HAP-1 (cell line): ENCODE measurements at places on chromosomes 4 and X.

GRCh38 chr4:48261281-48261680, 8.4 kb downstream of the TEC start:
- no peak for DNase-seq

- DNase-seq, result no peak
Measured at GRCh38 chr4:109462802-109463201, 29.2 kb downstream of the SEC24B start.

DNA sequence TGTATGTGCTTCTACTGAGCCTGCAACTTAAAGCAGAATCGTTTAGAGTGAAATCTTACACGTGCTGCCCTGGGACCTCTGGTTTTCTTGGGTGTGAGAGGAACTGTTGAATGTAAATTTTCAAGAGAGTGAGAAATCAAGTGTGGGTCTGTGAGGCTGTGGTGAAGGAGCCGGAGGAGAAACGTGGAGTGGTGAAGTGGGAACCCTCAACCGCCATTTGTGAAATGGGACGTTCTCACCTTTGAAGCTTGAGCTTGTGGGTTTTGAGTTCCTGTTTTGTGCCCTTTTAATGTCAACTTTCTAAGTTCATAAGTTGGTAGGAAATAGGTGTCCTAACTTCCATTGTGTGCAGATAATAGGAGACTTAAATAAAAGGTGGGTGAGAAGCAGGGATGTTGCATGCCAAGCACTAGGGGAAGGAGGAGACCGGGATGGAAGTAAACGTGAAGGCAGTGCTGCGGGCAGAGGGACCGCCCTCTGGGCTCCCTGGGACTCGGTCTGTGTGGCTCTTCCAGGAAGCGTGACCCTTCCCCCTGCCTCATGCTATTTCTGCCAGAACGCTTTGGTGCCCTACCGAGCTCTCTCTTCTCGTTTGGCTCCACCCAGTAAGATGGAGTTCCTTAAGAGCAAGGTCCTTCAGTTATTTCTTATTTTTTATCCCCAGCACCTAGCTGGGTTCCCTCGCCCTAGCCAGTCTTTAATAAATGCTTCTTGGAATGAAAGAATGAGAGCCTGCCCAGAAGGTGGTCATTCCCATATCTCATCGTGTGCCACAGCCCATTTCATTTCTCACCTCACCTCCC, 56.0 kb downstream of the TMEM131L start:
- DNase-seq, result no peak

DNA sequence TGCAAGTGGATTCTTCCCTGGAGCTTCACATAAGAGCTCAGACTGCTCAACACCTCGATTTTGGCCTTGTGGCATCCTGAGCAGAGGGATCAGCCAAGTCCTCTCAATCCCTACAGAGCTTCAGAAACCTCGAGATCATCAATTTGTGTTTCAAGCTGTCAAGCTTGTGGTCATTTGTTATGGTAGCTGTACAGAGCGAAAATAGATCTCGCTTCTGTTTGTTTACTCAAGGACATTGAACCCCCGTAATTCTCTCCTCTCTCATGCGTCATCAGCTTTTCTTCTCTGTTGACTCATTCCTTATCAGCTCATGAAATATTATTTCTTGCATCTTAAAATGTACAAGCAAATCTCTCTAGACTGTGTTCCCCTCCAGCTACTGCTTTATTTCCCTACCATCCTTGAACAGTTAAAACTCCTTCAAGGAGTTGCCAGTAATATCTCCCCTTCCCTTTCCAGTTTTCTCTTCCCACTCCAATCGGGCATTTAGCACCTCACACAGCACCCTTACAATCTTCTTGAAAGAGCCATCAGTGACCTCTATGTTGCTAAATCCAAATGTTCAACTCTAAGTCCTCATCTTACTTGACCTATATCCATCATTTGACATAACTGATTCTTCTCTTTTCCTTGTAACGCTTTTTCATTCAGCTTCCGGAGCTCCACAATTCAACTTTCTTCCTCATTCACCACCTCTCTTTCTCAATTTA, 106.2 kb upstream of the FAT1 start:
- no peak for DNase-seq

DNA sequence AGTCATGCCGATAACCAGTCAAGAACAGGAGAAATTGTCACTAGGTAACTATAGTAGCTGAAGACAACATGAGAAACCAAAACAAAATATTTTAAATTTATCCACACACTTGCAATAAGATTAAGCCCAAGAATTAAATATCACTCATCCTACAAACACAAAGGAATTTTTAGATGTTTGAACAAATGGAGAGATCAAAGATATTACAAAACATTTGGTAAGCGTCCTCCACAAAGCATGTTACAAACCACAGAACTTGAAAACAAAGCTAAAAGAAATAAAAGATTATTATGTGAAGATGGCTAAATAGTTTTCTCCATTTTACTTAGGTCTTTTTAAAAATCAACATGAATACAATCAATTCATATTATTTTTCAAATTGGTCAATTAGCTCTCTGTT, 631.9 kb upstream of the INTU start:
- no peak for DNase-seq

- no peak for DNase-seq
Measured at GRCh38 chr4:37615720-37616063, 70.5 kb downstream of the RELL1 start.

DNA sequence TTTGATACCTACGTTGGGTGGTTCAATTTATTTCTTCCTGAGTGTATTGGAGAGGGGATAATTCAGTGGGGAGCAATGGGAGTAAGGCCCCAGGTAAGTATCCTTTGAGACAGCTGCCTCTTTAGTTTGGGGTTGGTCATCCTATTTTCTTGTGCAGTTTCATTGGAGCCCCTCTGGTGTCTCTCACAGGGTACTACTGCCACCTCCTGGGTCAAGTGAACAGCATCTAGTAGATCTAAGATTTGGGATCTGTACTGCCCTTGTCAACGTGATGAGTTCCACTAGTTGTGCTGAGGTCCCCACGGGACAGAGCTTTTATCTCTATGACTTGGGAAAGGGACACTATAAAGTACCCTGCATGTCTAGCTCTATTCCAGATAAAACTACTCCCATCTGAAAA, 80.6 kb downstream of the PBDC1 start:
- peak; percentile 49 for DNase-seq

DNA sequence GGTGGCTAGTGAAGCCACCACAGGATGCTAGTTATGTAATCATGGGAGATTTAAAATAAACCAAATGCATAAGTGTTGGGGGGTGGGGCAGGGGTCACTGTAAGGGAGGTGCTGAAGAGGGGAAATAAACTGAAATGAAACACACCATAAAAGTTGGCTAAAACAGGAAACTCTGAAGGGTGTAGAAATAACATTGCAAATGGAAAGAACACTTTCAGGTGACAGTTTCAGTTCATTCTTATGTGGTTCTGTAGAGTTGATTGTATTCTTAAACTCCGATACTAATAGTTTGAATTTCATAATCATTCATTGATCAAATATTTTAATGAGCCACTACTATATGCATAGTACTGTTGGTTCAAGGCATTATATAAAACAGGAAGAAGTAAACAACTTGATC, 80.1 kb downstream of the HDAC8 start:
- DNase-seq, result no peak

- no peak for DNase-seq
Measured at GRCh38 chr4:53321151-53321983, 44.5 kb downstream of the SCFD2 start.

GRCh38 chr4:11426731-11427120, 2.0 kb downstream of the HS3ST1 start:
- no peak for DNase-seq

DNA sequence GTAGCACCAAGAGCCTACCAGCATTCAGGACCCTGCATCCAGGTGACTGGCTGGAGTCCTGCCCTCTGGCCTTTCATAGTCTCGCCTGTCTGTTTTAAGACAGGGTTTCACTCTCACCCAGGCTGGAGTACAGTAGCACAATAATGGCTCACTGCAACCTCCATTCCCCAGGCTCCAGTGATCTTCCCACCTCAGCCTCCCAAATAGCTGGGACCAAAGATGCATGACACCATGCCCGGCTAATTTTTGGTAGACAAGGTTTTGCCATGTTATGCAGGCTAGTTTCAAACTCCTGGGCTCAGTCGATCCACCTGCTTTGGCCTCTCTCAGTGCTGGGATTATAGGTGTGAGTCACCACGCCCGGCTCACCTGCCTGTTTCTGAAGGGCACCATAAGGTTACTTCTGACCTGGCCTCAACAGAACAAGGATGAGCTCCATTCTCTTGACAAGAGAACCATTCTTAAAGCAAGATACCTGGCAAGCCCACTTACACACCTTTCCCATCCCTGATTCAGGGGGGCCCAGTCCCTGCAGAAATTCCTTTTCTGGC, 6.7 kb downstream of the RPS4X start:
- no peak for DNase-seq

- DNase-seq, result no peak
Measured at GRCh38 chrX:39476604-39477021, 621.1 kb downstream of the BCOR start.

DNA sequence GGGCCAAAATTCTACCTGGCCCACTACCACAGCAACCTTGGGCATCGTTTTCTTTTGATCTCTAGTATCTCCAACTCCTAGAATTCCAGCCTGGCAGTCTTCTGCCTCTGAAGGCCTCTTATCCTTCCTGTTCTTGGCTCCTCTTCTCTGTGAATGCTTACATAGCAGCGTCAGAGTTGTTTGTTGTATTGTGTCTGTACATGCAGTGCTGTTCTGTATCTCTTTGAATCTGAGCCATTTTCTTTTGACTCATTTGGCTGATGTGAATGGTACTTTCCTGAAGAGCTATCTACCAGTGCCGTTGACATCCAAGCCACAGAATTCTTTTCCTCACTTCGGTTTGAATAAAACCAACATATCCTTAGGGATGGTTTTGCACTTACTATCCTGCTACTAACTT, 79.2 kb downstream of the TMEM164 start:
- DNase-seq, result no peak

DNA sequence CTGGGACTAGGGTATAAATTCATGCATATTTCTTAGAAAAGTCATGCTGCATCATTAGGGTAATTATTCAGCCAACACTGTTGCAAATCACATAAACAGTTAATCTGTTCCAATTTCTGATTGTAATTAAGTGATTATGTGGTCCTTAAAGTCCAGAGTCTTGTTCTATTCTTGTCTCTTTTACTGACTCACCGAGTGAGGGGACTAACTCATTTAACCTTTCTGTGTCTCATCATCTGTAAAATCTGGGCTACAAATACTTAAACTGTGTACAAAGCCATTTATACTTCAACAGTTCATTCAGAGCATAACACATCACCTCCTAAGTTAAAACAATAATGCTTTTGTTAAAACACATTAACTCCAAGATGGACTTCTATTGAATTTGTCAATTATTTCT, 65.4 kb upstream of the KLHL13 start:
- no peak for DNase-seq

DNA sequence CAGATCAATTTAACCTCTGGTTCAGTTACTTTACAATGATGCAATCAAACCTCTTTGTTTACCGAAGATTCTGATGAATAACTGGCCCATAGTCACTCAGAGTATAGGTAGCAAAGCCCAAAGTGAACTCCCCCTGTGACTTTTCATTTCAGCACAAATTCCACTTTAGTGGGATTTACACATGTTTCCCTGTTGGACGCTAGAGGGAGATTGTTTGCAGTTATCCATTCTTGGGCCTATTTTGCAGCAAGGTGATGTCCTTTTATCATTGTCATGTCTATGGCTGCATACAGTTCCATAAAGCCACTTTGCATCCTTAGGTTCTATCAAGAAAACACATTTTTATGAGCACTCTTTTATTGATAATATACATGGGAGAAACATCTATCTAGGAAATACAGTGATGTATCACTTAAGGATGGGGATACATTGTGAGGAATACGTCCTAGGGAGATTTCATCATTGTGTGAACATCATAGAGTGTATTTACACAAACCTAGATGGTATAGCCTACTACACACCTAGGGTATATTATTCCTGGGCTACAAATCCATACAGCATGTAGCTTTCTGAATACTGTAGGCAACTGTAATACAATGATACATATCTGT, 14.5 kb upstream of the DKK2 start:
- DNase-seq, result no peak

DNA sequence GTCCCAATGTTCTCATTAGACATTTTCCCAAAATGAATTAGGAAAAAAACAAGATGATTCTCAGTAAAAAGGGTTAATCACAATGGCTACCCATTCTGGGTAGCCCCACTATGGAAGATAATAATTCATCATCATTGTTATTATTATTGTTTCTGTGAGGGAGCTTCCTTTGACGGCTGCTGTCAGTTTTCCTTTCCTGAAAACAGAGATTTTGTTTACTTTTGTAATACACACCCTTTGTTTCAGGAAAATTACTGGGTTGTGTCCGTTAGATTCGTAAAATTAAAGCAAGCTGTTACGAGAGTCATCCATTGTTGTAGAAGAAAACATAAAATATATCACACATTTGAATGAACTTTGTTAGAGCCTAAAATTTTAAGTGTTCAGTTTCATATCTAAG, 192.9 kb upstream of the ANKRD50 start:
- DNase-seq, result no peak

GRCh38 chrX:132908891-132909290, 49.5 kb downstream of the HS6ST2 start:
- no peak for DNase-seq

GRCh38 chr4:138644322-138644721, 371.3 kb upstream of the NOCT start:
- DNase-seq, result no peak

GRCh38 chrX:21946925-21947641, 6.6 kb downstream of the SMS start:
- DNase-seq, result peak; percentile 88

- no peak for DNase-seq
Measured at GRCh38 chr4:138927072-138927471, 88.5 kb upstream of the NOCT start.

DNA sequence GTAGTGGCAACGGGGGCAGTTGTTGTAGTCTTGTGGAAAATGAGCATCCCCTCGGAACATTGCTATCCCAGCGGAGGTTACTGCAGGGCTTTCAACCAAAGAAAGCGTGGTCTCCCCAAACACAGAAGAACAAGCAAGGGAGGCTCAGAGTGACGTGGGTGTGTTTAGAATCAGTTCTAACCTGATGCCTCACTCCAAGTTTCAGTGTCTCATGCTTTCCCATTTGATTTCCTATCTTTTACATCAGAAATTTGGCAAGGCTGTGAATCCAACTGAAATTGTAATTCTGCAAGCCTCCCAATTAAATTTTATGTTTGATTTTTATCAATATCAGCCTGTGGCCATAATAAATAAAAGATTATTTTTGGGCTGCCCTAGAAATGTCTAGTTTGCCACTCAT, 156.1 kb upstream of the LNX1 start:
- no peak for DNase-seq
